Cardiac septum (tissue), 1 donor: ENCODE measurements at places on chromosomes 11 and 22. TPM values are rescaled to one million over a fixed set of nuclear protein-coding genes. Genes with fewer than 3 reads are reported as not detected.

Gene PGA4
- total RNA-seq: not detected

Gene FIBP
- total RNA-seq: 62.6 TPM

Gene ACTN3
- total RNA-seq: 0.11 TPM

Gene HSPA8
- total RNA-seq: 1,191 TPM

Gene RNF26
- total RNA-seq: 10.7 TPM

Gene BIRC3
- total RNA-seq: 1.8 TPM

Gene KCNJ1
- not detected for total RNA-seq

Gene PKDREJ
- 0.11 TPM for total RNA-seq

Gene UBTFL1
- total RNA-seq: not detected

Gene GAB4
- total RNA-seq: not detected

Gene GPR152
- total RNA-seq: not detected

Gene EPS8L2
- total RNA-seq: 2.3 TPM

Gene PANX2
- total RNA-seq: 0.30 TPM

Gene TEX12
- total RNA-seq: 0.32 TPM

Gene OR52E8
- total RNA-seq: not detected

Gene C11orf91
- 1.4 TPM for total RNA-seq

Gene TRIM51
- total RNA-seq: not detected

Gene AIFM3
- 0.54 TPM for total RNA-seq

Gene ADM2
- total RNA-seq: 0.13 TPM

Gene INPPL1
- total RNA-seq: 132 TPM

Gene MEI1
- 0.40 TPM for total RNA-seq

Gene FGF3
- total RNA-seq: not detected

Gene OPCML
- 0.27 TPM for total RNA-seq

Gene CDHR5
- total RNA-seq: not detected

Gene B4GALNT4
- total RNA-seq: 0.24 TPM

Gene MISFA
- total RNA-seq: 6.4 TPM

Gene OR52I1
- not detected for total RNA-seq

Gene CECR2
- total RNA-seq: 4.9 TPM

Gene MOB2
- total RNA-seq: 48.5 TPM

Gene DTX4
- 1.5 TPM for total RNA-seq

Gene SCN3B
- total RNA-seq: 3.3 TPM

Gene DERL3
- 2.2 TPM for total RNA-seq

Gene CBL
- total RNA-seq: 13.4 TPM

Gene OR10A6
- not detected for total RNA-seq

Gene UQCR10
- 271 TPM for total RNA-seq
